COR-L47 (cell line): ENCODE measurements at places on chromosomes 16 and 17.

GRCh38 chr17:39227364-39227919 lies 1.7 kb upstream of the STAC2 start:
- DNase-seq = no peak

DNA sequence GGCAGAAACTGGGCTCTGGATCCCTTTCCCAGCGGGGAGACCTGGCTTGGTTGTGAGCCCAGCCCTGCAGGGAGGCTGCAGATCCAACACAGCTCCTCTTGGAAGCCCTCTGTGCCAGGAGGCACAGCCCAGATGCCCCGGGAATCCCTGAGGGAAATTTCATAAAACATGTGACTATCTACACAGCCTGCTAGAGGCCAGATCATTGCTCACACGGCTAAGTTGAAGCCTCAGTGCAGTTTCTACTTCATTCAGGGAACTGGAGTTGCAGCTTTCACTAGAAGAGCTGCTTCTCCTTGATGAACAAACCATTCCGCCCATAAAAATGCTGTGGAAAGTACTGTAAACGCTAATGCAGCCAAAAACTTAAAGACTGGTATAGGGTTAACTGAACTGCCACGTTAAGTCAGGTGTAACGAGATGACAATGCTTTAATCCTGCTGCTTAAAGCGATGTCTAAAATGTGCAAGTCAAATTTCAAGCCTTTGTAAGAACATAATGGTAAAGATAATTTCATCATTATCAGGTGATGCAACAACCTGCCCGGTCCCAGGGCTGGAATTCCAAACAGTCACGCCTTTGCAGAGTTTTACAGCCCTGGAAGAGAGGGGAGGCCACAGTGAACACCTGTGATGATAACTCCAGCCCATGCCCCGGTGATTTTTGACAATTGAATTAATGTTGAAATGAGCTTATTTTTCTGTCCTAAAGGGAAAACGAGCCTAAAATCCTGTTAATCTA lies 172.5 kb downstream of the ZFHX3 start:
- no peak for DNase-seq

DNA sequence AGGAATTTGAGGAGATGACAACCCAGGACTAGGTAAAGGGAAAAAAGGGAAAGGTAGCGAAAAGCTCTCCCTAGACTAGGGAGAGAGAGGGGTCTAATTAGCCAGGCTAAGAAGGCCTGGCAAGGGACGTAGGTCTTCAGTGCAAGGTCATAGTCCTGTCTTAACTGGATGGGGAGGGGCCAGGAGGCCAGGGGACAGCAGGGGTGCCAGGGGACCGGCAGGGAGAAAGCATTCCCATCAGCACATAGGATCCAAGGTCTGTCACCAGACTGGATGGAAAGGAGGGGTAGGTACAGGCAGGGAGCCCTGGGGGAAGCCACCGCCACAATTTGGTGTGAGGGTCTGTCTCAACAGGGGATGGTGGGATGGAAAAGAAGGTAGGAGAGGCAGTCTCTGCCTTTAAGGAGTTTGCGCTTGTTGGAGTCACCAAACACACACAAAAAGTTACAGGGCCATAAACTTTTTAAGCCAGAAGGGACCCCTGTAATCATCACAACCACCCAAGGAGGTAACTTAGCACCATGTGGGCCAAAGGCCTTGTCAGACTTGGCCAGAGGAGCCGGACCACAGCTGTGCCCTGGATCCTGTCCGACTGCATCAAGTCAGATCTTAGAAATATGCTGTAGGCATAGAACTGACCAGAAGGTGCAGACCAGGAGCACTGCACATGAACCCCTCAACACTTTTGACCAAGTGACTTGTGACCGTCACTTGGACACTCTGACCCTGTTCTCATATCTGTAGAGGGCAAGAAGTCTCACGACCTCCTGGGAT lies 10.0 kb downstream of the AXIN2 start:
- DNase-seq = no peak

DNA sequence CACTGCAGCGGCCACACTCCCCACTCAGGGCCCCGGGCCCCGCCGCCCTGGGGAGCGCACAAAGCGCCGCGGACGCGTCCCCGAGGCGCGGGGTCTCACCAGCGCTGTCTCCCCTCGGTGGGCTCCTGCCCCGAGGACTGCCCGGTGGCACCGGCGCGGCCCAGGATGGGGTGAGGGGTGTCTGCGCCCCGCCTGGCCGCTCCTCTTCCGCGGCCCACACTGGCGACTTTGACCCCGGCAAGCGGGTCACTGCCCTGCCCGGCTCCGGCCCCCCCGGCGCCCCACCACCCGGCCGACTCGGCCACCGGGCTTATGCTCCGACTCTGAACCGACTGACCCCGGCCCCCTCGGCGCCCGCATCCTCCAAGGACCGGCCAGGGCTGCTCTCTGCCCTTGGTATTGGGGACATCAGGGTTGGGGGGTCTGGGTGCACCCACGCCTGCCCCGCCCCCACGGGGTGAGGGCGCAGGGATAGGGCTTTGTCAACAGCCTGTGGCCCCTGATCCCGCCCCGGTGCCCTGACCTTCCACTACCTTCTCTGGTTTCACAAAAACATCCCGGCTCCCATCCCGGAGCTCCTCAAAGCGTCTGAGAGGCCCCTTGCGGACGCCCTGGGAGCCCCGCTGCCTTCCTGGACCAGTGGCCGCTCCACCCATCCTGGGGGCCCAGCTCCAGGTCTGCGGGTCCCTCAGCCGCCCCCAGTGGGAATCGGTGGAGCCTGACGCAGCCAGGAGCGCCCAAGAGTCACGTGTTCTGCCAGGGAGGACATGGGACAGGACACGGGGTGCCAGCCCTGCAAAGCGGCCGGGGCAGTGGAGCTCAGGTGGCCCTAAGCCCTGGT lies 829 bp downstream of the GCGR start:
- DNase-seq = no peak

GRCh38 chr17:49987681-49988441 lies 7.2 kb downstream of the DLX3 start:
- peak; percentile 61 for DNase-seq

DNA sequence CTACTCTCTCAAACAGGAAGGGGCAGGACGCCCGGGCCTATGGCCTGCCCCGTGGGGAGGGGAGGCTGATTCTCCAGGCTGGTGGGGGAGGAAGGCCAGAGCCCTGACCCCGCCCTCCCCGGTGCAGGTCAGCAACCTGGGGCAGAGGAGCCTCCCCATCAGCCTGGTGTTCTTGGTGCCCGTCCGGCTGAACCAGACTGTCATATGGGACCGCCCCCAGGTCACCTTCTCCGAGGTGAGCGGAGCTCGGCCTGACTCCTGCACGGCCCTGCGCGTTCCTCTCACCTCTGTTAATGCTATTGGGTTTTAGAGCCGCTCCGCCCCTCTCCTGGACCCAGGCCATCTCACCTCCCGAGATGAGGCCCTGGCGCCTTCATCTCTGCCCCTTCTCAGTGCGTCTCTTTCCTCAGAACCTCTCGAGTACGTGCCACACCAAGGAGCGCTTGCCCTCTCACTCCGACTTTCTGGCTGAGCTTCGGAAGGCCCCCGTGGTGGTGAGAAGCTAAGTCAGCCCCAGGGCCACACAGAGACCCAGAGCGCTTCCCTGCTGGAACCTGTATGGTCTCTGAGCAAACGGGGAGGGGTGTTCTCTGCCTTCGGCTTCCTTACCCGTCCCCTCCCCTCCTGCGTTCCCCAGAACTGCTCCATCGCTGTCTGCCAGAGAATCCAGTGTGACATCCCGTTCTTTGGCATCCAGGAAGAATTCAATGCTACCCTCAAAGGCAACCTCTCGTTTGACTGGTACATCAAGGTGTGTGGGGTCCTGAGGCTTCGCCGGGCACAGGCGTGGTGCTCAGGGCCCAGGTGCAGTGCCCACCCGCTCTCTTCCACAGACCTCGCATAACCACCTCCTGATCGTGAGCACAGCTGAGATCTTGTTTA lies 25.1 kb upstream of the ITGAX start:
- DNase-seq = no peak

- DNase-seq = no peak
Observed at GRCh38 chr16:84243732-84244131, 3.9 kb upstream of the KCNG4 start.

- no peak for DNase-seq
Observed at GRCh38 chr16:55043499-55043898, 112.8 kb downstream of the IRX5 start.

DNA sequence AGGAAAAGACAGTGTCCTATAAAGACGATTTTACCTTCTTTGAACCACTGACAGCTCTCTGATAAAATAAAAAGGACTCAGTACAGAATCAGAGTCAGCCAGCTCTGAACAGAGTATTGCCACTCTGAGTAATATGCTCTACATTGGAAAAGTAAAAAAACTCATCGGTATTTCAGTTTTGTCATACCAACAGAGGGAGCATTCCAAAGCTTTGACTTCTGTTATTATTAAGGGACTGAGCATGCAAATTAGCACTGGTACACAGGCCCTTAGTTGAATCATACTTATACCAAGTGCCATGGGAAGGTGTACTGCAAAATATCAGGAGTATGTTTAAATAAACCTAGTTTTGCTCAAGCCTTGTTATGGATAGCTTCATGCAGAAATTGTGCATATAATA lies 509.0 kb upstream of the KIF2B start:
- no peak for DNase-seq

DNA sequence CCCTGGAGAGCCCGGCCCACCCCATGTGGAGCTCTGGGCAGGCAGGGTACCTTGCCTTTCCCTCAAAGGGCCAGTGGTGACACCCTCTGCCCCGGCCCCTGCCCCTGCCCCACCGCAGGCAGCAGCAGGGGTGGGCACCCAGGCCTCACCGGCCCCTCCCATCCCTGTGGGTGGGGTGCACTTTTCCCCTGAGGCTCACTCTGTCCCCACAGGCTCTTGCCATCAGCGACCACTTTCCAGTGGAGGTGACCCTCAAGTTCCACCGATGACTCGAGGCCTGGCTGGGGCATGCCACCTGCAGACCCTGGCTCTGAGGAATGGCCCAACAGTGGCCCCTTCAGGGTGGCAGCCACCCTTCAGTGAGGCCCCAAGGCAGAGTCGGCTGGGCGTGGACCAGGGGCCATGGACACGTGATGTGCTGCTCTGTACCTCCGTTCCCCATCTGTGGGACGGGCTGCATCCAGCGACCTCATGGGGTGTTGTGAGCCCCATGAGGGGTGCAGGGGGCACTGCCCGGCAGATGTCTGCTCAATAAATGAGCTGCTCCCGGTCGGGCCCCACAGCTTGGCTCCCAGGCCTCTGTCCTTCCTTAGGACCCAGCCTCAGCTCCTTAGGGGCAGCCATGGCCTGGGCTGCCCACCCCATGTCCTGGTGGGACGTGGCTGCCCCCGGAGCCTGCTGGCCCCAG lies 2.0 kb downstream of the DNASE1L2 start:
- no peak for DNase-seq

GRCh38 chr16:11099672-11100205 lies 155.4 kb downstream of the CLEC16A start:
- no peak for DNase-seq

- peak; percentile 71 for DNase-seq
Observed at GRCh38 chr17:38349097-38349730, 2.4 kb upstream of the SOCS7 start.

DNA sequence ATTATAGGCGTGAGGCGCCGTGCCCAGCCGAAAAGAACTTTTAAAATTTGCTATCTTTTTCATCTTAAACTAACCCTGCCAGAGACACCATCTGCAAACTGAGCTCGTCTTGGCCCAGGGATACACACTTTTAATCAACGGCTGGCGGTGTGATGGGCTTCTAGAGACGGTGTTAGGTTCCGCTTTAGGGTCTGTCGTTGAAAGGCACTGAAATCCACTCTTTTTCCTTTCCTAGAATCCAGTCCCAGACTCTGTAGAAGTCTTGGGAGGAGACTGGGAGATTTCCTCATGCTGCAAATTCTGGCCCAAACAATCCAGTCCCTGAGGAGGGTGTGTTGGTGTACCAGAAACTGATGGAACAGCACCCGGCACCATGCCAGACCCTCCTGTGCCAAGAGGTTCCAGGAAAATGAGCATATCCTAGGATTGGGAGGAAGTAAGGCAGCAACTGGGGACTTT lies 52.0 kb upstream of the TEX2 start:
- DNase-seq = no peak

DNA sequence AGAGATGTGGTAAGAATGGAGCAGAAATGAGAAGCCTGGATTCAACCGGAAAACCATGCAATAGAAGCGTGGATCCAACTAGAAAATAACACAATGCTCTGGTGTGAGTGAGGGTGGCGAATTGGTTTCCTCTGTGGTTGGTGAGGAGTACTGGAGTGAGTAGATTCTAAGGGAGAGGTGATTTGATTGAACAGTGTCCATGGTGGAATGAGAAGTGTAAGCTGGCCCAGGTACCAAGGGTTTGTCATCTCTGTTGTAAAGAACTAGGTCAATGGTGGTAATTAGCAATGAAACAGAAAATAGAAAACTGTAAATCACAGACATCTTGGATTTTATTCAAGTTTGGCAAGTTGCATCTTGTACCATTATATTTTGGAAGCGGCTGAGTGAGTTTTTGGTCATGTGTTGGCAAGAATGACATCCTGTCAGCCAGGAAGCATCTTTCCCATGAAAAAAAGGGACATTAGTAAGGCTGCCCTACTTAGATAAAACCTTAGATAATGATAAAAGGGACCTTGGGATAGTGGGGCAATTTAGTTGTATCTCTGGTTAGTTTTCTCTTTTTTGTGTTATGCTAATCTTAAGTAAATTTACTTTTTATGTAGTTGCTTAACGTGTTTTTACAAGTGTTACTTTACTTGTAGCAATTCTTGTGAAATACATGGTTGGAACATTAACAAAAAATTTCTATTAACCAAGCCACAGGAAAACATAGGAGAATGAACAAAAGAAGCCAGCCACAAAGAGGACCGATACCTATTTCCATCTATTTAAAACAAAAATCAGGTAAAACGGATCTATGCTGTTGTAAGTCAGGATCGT lies 20.9 kb downstream of the HSD17B2 start:
- no peak for DNase-seq

DNA sequence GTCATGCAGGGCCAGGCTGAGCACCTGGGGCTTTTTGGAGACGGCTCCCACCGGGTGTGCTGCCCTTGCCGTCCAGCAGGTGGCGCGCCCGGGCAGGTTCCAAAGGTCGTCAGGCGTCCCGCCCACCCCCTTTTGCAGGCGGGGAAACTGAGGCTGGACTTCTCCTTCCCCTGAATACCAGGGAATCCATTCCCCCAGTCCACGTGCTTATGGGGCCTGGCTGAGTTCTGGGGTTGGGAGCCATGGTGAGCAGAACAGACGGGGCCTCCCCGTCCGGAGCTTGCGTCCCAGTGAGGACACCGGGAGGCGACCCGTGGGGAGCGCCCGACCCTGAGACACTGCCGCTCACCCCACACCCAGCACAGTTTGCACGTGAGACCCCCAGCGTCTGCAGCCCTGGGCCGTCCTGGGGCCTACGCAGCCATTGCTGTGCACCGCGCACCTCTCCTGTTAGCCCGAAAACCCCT lies 51.8 kb upstream of the JPH3 start:
- no peak for DNase-seq

GRCh38 chr16:86059253-86060171 lies 160.6 kb downstream of the IRF8 start:
- no peak for DNase-seq

DNA sequence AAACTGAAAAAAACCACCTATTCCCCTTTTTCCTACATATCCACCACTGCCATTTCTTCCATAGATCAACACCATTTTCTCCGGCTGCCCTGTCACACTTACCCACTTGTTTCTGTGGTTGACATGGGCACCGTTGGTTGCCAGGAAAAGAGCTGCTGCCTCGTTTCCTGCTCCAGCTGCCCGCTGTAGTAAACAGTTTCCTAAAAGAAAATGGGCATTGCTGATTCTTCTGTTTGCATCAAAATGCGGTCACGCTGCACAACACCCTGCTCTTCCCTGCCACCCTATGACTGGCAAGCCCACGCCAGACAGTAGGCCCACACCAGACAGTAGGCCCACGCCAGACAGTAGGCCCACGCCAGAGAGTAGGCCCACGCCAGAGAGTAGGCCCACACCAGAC lies 46.3 kb downstream of the CYB5D2 start:
- no peak for DNase-seq
